ENCODE measurements at places on chromosomes 12 and 14. TPM values are rescaled to one million over a fixed set of nuclear protein-coding genes. Genes with fewer than 3 reads are reported as not detected.

DNA sequence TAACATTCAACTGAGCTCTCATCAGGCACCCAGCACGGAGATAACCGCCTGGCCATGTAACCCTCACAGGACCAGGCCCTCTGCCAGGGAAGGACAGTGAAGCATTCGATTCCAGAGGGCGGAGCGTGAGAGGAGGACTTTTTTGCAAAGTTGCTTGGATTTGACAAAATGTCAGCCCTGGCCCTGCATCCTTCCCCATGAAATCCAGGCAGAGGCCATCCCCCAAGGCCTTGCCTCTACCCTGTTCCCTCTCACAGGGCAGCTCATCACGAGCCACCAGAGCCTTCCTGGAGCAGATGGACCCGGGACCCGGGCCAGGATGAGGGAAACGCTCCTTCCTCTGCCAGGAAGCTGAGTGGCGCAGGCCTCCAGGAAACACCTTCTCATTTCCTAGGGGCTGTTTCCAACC is 17.0 kb downstream of the CAMKK2 start:
- H3K27ac ChIP-seq = peak overlapping the region; percentile 44
- H3K36me3 ChIP-seq = no peaks in the 10 kb centered on the region
- no peaks in the 10 kb centered on the region for H3K27me3 ChIP-seq
- no peak for DNase-seq
- no peaks in the 10 kb centered on the region for H3K4me1 ChIP-seq

GRCh38 chr14:24996930-24997725 is 52.8 kb downstream of the STXBP6 start:
- H3K4me1 ChIP-seq = no peaks in the 10 kb centered on the region
- H3K27me3 ChIP-seq = no peaks in the 10 kb centered on the region
- DNase-seq = no peak
- no peaks in the 10 kb centered on the region for H3K36me3 ChIP-seq
- no peak overlapping the region for H3K27ac ChIP-seq

DNA sequence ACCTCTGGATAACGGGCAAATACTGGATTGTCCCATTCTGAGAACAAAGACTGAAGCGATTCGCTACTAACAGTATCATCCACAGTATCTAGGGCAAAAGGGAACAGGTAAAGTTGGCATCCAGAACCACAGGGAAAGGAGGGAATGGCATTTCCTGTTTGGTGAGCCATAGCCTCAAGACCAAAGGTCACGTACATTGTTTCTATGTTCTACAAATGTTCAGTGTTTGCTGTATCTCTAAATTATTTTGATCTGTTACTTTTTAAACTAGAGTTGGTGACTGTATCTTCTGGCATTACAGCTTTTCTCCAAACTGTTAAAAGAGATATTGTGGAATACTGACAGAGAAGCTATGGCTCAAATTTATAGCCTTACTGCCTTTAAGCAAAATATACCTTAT is 9.7 kb downstream of the MLH3 start:
- H3K27me3 ChIP-seq = no peaks in the 10 kb centered on the region
- no peak overlapping the region for H3K4me3 ChIP-seq
- no peaks in the 10 kb centered on the region for H3K36me3 ChIP-seq
- no peak overlapping the region for H3K27ac ChIP-seq
- H3K4me1 ChIP-seq = no peaks in the 10 kb centered on the region

GRCh38 chr14:30227876-30228275 is 300.2 kb upstream of the PRKD1 start:
- H3K4me3 ChIP-seq = no peak overlapping the region
- H3K27me3 ChIP-seq = no peaks in the 10 kb centered on the region
- H3K27ac ChIP-seq = peak overlapping the region; percentile 70

CLSTN3 gene
- total RNA-seq = 23.9 TPM

GRCh38 chr12:111467092-111467856 is 61.6 kb downstream of the SH2B3 start:
- H3K4me3 ChIP-seq = no peak overlapping the region
- no peaks in the 10 kb centered on the region for H3K4me1 ChIP-seq

C12orf75 gene
- total RNA-seq = 20.9 TPM

DNA sequence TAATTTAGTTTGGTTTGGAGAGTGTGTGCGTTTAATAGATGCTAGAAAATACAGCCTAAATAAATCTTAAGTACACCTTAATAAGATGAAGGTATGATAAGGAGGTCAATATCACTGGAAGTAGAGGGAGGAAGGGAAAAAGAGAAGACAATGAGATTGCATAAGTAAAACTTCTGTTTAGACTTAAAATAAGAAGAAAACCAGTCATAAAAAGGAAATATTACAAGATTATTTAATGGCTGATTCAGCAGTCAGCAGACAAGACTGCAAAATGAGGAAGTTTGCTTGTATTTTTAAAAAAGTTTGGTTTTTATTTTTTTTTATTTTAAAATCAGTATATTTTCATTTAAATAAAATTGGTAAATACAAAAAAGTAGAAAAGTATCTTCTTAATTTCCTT is 3.2 kb downstream of the SLC38A6 start:
- H3K4me3 ChIP-seq = no peak overlapping the region
- H3K36me3 ChIP-seq = no peaks in the 10 kb centered on the region
- DNase-seq = no peak
- no peak overlapping the region for H3K27ac ChIP-seq
- peaks cover 3% of the 10 kb centered on the region for H3K4me1 ChIP-seq
- H3K27me3 ChIP-seq = no peaks in the 10 kb centered on the region

DNA sequence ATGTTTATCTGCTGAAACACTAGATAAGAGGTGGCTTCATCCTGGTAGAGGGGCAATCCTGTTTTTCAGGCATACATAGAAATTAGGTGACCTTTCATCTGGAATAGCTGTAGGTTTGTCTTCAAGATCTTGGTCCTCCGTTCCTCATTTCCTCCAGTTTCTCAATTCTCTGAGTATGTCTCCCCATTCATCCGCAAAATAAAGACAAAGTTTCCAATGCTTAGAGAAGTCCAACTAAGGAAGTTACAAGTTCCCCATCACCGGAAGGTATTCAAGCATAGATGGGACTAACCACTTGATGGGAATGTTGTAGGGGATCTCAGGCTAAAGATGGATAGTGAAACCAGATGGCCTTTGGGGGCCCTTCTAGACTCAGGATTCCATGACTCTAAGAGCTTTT is 34.3 kb downstream of the ERG28 start:
- DNase-seq = no peak
- no peak overlapping the region for H3K4me3 ChIP-seq
- H3K27ac ChIP-seq = no peak overlapping the region
- H3K27me3 ChIP-seq = no peaks in the 10 kb centered on the region
- no peaks in the 10 kb centered on the region for H3K4me1 ChIP-seq
- no peaks in the 10 kb centered on the region for H3K36me3 ChIP-seq

- DNase-seq = no peak
- no peaks in the 10 kb centered on the region for H3K4me1 ChIP-seq
Measured at GRCh38 chr14:46819117-46819516, 167.5 kb upstream of the RPL10L start.

- no peak for DNase-seq
- H3K27ac ChIP-seq = no peak overlapping the region
- no peaks in the 10 kb centered on the region for H3K36me3 ChIP-seq
- no peak overlapping the region for H3K4me3 ChIP-seq
- H3K4me1 ChIP-seq = no peaks in the 10 kb centered on the region
Measured at GRCh38 chr14:30751646-30752416, 122.5 kb upstream of the COCH start.
